Renal cortical epithelial cell (primary cell): ENCODE measurements at places on chromosomes 1 and 21.

DNA sequence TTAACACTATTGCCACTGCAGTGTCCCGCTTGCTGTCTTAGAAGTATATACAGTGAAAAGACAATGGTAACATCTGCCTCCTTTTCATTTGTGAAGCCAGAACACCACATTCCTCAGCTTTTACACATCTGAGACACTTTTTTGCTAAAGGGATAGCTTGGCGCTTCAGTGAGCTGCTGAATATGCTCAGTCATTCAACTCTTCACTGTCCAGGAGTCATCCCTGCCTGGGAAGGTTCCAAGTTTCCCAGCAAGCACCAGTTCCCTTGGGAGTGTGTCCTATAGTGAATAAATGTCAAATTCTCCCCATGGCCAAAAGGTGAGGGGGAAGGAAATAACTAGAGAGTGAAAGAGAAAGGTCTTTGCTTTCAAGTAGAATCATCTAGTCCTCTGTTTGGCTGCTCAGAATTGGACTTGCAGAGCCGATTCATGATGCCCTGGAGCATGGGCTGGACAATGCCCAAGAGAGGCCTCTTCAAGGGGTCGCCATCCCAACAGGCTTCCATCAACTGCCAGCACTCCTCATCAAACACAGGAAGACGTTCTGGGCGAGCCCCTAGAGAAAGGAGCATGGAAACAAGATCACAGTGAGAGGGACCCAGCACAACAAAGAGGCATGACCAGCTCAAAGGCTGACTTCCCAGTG, 25.5 kb upstream of the RBBP5 start:
- DNase-seq = peak; percentile 81

DNA sequence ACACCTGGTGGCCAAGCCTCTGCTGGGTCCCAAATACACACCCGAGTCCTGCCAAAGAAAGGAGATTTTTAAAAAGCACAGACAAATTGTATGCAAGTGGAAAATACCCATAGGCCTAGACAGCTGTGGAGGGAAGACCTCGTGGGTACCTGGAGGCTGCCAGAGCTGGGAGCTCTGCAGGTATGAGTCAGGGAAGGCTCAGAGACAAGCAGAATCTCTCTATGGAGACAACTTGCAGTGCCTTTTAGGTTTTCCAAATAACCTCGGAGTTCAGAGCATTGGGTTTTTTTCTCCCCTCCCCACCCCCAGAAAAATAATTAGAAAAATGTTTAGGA, 127.7 kb downstream of the EDEM3 start:
- DNase-seq = no peak

GRCh38 chr21:43345746-43346409, 81.1 kb downstream of the SIK1 start:
- DNase-seq = peak; percentile 60

GRCh38 chr21:21236996-21237395, 238.8 kb downstream of the NCAM2 start:
- DNase-seq = no peak

- DNase-seq = no peak
Measured at GRCh38 chr1:89198081-89198480, 661 bp downstream of the GBP4 start.

DNA sequence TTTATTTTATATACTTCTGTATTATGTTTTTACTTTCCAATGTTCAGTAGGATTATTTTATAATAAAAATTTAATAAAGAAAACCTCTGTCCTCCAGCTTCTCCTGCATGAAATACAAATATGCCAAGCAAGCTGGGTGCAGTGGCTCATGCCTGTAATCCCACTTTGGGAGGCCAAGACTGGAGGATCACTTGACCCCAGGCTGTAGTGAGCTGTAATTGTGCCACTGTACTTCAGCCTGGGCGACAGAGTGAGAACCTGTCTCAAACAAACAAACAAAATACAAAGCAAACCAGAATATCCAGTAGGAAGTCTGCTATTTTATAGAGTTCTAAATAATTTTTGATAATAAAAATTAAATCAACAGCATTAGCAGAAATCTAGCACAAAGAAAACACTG, 168.8 kb downstream of the EIF4G3 start:
- no peak for DNase-seq

- peak; percentile 83 for DNase-seq
Measured at GRCh38 chr21:34887725-34888568, 161.2 kb downstream of the RUNX1 start.

DNA sequence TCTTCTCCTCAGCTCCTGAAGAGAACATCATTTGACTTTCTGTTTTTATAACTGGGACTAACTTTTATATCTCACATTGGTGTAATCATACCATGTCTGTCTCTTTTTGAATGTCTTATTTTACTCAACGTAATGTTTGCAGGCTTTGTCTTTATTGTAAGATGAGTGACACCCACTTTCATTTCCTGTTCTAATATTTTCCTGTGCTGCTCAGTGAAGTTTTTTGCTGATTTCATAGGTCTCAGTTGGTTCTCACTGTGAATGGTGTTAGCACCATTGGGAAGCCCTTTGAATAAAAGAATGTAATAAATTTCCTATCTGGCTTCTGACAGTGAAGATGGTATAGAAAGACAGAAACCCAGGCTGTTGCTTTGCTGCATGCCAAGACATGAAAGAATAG, 84.0 kb downstream of the RAVER2 start:
- no peak for DNase-seq

DNA sequence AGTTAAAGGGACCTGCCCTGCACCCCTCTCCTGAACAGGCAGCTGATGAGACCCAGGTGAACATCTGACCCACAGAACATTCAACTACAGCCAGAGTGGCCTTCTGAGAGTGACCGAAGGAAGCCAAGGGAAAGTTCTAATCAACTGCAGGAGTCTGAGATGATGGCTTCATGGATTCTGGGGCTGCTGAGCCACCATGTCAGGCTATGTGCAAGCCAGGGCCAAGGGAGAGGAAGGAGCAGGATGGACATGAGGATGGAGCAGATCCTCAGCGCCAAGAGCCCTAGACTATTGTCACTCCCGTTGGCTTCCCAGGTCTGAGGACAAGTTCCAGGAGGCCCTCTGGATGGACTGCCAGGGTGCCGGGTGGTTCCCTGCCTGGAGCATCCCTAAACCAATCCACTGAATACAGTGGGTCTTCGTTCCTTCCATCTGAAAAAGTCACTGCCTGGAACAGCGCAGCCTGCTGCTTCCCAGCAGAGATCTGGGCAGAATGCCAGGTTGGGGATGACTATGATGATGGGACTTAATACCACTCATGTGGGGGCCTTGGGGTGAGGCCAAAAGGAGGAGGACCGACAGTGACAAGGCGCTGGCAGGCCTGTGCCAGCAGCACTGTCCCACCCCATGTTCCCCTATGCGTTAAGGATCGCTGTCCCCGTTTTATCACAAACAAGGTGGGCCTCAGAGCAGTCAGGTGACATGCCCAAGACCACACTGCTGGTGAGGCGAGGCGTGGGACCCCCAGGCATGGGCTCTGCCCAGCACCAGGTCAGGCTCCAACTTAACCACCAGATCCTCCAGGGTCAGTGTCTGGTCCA, 19.8 kb downstream of the SPOCD1 start:
- peak; percentile 42 for DNase-seq

GRCh38 chr1:46721686-46722205, 2.8 kb upstream of the EFCAB14 start:
- no peak for DNase-seq

DNA sequence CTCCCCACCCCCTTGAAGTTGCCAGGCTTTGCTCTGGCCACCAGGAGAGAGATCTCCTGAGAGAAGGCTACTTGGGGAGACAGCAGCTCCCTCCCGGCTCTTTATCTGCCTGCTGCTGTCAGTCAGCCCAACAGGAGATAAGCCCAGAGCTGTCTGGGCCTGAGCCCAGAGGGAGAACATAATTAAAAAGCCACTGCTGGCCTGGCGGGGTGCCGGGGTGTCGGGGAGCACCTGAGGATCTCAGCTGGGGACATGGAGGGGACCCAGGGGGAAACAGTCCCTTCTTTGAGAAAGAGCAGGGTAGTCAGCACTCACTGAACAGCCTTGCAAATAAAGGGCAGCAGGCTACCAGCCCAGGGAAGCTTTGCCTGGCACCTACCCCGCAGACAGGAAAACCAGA, 17.9 kb downstream of the VWA5B1 start:
- DNase-seq = no peak

DNA sequence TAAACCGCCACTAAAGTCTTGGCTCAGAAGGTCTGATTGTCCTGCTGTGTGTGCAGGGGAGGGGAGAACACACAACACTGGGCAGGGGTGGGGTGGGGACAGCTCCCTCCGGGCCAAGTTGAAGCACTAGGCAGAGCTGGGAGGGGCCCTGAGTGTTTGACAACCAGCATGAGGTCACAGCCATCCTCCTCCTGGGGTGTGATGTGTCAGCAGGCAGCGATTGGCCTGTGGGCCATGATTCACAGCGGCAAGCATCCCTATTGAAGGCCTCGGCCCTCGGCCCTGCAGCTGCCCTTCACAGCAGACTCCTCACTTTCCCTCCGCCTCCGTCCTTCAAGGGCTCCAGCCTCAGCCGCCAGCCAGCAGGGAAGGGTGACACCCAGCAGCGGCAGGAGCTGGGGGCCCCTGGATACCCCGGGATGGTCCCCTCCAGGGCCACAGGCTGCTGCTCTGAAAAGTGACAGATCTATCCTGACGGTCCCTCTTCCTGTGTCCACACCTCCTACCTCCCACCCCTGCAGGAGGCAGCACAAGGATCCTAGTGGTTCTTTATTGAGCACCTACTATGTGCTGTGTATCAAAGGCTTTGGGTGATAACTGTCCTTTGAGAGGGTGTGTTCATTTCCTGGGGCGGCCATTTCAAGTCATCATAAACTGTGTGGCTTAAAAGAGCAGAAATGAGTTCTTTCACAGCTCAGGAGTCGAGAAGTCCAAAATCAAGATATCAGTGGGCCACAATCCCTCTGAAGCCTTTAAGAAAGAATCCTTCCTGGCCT, 66.0 kb upstream of the SLC25A33 start:
- peak; percentile 56 for DNase-seq

DNA sequence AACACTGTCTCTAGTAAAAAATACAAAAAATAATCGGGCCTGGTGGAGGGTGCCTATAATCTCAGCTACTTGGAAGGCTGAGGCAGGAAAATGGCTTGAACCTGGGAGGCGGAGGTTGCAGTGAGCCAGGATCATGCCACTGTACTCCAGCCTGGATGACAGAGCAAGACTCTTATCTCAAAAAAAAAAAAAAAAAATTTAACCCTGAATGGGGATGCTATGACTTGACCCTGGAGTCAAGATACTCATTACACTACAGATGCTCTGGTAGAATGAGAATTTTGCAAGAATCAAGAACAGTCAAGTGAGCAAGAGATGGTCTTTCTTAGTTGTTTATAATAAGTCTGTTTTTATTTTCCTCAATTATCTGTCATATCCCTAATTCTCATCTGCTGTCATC, 253.8 kb downstream of the GPR52 start:
- DNase-seq = no peak

GRCh38 chr1:247335882-247336281, 4.2 kb upstream of the ZNF496 start:
- no peak for DNase-seq

GRCh38 chr1:234597894-234598293, 12.1 kb downstream of the IRF2BP2 start:
- peak; percentile 52 for DNase-seq

DNA sequence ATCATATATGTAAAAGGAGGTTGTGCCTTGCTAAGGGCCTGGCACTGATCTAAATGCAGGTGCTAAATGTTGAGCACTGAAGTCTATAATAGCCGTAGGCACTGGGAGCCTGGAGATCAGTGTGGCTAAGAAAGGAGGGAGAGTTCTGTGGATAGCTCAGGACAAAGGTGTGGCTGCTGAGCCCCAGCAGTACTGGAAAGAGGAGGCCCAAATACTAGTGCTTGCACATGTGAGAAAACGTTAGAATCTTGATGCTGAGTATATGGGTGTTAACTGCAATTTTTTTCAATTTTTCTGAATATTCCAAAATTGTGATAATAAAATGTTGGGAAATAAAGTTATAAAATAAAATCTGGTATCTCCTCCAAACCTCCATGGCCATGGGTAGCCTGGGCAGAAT, 62.5 kb upstream of the PTGFRN start:
- DNase-seq = no peak

DNA sequence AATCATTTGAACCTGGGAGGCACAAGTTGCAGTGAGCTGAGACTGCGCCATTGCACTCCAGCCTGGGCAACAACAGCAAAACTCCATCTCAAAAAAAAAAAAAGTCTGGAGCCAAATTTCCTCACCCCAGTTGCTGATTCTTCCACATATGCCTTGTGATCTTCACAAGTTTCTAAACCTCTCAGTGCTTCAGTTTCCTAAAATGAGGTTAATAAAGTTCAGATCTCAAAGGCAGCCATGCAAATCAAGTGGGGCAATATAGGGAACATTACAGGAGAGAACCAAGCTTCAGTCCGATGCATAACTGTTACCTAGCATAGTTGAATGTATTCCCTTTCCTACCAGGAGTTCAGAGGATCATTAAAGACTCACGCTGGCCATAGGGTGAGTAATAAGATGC, 4.8 kb downstream of the ITLN1 start:
- DNase-seq = no peak

- DNase-seq = no peak
Measured at GRCh38 chr21:25737421-25737820, 2.6 kb downstream of the GABPA start.

GRCh38 chr1:226691247-226691646, 47.8 kb downstream of the ITPKB start:
- no peak for DNase-seq

- peak; percentile 60 for DNase-seq
Measured at GRCh38 chr21:43340491-43341377, 86.2 kb downstream of the SIK1 start.

DNA sequence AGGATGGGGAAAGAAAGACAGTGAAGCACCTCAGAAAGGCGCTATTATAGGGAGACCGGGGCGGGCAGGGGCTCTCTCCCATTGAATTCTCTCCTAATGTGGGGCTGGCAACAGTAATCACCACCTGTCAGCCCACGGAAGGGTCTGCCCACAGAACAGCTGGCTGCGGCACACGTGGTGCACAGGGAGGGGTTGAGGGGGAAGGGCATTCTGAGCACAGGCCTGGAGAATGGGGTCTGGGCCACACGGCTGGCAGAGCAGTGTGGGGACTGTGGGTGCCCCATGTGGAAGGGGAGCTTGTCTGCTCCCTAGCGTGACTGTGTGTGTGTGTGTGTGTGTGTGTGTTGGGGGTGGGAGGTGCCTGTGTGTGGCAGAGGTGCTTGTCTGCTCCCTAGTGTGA, 4.1 kb downstream of the OLFML3 start:
- no peak for DNase-seq
